ENCODE measurements at places on chromosomes 5 and 9. TPM values are rescaled to one million over a fixed set of nuclear protein-coding genes. Genes with fewer than 3 reads are reported as not detected.

ANKRD34B gene
- not detected for total RNA-seq

C5orf15 gene
- 35.7 TPM for total RNA-seq

PIP5KL1 gene
- total RNA-seq: 11.9 TPM

PRKAA1 gene
- 49.0 TPM for total RNA-seq

TLX3 gene
- total RNA-seq: 161 TPM

SLC45A2 gene
- total RNA-seq: 0.76 TPM

FBP1 gene
- total RNA-seq: not detected

COL15A1 gene
- not detected for total RNA-seq

MYOZ3 gene
- total RNA-seq: 0.64 TPM
